ENCODE measurements at places on chromosomes 16 and 17. TPM values are rescaled to one million over a fixed set of nuclear protein-coding genes. Genes with fewer than 3 reads are reported as not detected.

- DNase-seq: no peak
Observed at GRCh38 chr16:82108774-82109173, 61.2 kb downstream of the MPHOSPH6 start.

DNA sequence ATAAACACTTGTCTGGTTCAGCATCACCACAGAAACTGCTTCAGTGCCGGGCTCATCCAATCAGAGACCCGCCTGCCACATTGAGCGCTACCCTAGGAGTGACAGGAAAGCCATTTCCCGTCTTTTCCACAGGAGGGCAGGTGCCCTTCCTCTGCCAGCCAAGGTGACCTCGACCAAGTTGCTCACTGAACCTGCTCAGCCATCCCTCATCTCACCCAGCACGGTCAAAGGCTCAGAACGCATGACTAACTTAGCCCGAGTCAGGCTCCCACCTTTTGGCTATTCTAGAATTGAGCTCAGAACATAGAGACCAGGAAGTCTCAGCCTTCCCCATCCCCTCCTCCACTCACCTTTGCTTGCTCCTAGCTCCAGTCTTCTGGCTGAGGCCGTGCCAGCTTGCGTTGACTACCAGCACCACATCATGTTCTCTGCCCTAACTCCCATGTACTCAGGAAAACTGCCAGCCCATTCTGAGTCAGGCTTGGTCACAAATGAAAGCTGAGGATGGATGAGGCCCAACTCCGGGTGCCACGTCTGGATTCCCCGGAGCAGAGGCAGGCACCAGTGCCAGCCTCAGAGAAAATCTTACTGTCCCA lies 15.6 kb downstream of the MRPS23 start:
- DNase-seq: peak; percentile 83

- no peak for DNase-seq
Observed at GRCh38 chr16:23691483-23692189, 12.9 kb downstream of the PLK1 start.

DNA sequence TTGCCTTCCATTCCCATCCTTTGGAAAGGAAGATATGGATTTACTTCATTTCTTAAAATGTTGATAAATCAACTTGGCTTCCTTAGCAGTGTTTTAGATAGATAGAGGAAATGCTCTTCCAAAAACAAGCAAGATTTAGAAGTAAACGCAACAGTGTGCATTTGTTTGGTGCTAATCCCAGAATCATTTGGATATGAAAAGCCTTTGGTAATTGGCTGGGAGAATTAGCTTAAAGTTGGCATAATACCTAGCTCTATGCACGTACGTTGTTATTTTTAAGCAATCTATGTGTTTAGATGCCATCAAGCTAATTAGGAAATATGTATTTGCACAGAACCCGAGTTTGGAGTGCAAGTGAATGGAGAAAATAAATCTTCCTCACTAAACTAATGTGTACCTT lies 415.3 kb downstream of the GRIN2A start:
- DNase-seq: no peak

DNA sequence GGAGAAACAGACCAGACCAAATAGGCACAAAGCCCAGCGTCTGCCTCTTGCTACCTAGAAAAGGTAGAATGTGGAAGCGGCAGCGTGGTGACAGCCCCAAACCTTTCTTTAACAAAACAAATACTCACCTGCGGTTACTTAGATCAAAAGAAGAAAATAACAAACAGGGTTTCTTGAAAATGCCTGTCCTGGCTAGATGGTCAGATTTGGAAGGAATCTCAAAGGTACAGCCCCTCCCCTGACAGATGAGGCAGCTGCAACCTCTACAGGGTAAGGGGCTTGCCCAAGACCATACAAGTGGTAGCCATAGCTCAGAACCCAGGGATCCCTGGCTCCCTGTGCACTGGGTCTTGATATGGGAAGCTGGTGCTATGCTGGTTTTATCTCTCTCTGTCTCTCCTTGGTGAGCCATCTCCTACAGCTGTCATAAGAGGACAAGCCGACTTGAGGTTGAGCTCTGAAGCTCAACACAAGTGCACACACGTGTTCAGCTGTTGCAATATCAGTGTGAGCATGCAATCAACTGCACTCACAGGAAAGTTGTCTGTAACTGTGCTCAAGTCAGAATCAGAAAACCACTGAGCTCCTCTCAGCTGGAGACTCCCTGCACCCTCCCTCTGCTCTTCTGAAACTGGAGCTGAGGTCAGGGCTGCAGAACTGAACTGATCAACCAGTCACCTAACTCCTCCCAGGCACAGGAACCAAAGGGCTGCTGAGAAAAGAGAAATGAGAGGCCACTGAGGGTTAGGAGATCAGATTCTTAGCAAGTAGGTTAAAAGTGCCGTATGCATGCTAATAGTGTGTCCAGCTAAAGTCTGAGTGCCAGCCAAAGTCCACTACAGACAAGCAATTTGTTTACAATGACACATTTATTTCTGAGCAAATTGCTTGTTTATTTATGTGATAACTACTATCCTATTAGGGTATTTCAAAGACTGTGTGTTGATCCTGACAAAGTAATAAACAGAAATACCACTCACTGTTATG lies 6.1 kb upstream of the RNF157 start:
- no peak for DNase-seq

- no peak for DNase-seq
Observed at GRCh38 chr17:36812762-36813161, 124.5 kb upstream of the LHX1 start.

KRTAP9-6 gene
- total RNA-seq: not detected

DNA sequence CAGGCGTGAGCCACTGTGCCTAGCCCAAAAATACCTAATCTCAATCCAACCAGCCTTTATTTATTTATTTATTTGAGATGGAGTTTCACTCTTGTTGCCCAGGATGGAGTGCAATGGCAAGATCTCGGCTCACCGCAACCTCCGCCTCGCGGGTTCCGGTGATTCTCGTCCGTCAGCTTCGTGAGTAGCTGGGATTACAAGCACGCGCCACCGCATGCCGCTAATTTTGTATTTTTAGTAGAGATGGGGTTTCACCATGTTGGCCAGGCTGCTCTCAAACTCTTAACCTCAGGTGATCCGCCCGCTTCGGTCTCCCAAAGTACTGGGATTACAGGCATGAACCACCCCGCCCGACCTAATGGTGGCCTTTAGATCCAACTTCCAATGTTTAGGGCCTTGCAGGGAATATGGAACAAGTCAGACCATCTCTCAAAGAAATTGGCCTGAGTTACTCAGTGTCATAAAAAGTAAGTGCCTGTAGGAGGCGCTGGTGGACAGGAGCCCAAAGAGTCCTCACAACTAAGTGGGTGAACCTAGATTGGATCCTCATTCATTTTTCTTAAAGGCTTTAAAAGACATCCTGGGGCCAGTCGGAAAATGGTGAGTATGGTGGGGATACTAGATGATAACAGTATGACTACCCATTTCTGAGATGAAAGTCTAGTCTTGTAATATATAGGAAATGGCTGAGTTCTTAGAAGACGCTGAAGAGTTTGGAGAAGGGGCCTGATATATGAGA lies 4.6 kb downstream of the ZSCAN10 start:
- DNase-seq: no peak

GRCh38 chr16:17128791-17129190 lies 342.0 kb downstream of the XYLT1 start:
- DNase-seq: no peak

SNTB2 gene
- 16.8 TPM for total RNA-seq

- DNase-seq: peak; percentile 91
Observed at GRCh38 chr17:44005527-44006271, 1.3 kb downstream of the NAGS start.

- DNase-seq: no peak
Observed at GRCh38 chr16:23781176-23781575, 26.4 kb downstream of the CHP2 start.

ENPP7 gene
- total RNA-seq: not detected

Data from H9 (cell line).